ENCODE measurements at places on chromosomes 7 and 10.

DNA sequence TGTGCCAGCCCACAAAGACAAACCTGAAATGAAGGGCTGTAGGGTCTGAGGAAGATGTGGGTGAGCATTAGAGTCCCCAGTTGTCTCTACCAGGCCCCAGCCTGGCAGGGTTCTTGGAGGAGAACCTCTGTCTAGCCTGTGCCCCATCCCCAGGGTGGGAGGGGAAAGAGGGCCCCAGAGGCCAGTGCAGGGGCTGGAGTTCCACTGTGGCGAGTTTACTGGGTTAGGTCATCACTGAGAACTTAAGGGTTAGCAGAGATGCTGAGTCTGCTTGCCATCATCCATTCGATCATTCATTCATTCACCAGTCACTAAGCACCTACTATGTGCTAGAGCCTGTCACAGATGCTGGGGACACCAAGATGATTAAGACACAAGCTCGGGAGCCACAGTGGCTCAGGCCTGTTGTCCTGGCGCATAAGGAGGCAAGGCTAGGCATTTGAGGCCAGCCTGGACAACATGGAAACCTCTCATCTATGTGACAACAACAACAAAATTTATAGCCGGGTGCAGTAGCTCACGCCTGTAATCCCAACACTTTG, 2.6 kb downstream of the ANKRD2 start:
- DNase-seq, result peak; percentile 79

- no peak for DNase-seq
These were observed 163.0 kb downstream of the DNAJB6 start for GRCh38 chr7:157499835-157500153.

GRCh38 chr7:131507592-131508331, 48.7 kb downstream of the PODXL start:
- peak; percentile 76 for DNase-seq

DNA sequence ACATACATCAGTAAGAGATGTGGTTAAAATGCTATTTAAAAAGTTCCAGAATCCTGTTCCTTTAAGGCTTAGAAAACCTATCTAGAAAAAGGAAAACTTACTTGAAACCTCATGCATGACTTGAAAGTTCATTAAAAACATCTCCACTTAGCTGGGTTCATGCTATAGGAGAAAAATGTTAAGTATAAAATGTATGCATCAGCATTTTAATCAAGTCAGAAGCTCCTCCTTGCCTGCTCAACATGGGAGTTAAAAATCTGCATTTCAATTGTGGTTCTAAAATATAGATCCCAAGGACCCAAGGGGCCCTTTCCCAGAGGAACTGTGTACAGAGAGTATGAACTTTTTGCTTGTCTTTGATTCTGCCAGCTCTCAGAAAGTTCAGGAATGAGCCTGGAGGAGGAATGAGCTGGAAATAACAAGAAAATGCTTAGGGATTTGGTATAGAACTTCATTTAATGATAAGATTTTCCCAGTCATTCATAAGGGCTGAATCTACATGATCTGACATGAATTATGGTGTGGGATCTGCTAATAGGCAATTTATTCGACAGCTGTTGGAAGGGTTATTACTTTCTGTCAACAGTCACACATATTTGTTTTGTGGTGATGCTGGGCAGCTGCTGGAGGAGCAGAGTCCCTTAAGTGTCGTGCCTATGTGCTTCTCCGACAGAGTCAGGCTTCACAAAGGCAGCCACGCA, 85.6 kb upstream of the MTPN start:
- DNase-seq, result no peak

- DNase-seq, result no peak
These were observed 56.7 kb downstream of the ZNF365 start for GRCh38 chr10:62430881-62431280.

GRCh38 chr7:20141666-20142065, 75.5 kb downstream of the MACC1 start:
- DNase-seq, result no peak

DNA sequence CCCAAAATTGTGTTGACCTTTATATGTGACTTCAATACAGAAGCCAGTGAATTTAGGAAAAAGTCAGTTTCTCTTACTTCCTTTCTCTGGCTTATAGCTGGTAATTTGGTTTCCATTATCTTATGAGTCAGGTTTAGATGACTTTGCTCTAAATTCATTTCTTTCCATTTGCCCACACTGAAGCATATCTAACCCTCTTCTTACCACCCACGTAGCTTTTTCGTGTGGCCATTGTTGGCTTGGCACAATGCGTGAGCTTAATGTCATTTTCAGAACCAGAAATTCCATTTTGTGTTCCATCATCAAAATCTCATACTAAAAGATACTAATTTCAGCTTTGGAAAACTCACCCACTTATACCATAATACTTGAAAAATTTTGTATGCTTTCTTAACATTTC, 271.2 kb downstream of the INHBA start:
- no peak for DNase-seq

DNA sequence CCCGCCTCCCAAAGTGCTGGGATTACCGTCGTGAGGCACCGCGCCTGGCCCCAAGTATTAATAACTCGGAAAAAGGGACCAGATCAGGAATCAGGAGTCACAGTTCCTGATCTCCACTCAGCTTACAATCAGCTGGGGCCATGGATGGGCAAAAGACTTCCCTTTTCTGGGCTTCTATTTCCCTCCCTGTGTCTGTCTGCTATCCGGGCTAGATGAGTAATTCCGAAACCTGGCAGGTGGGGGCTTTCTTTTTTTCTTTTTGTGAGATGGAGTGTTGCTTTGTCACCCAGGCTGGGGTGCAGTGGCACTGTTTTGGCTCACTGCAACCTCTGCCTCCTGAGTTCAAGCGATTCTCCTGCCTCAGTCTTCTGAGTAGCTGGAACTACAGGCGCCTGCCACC, 11.6 kb downstream of the RPS24 start:
- no peak for DNase-seq

DNA sequence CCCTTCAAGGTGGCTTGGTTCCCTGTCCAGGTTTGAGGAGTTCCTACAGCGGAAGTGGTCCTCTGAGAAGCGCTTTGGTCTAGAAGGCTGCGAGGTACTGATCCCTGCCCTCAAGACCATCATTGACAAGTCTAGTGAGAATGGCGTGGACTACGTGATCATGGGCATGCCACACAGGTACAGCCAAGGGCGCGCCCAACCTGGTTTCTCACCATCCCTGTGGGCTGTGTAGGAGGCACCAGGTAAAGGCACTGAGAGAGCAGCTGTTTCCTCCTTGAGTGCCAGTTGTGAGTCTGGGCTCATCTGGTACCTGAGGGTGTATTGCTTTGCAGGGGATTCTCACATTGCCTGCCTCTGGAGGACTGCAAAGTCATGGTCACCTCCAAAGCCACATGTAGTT, 68.0 kb downstream of the OGDH start:
- DNase-seq, result no peak

DNA sequence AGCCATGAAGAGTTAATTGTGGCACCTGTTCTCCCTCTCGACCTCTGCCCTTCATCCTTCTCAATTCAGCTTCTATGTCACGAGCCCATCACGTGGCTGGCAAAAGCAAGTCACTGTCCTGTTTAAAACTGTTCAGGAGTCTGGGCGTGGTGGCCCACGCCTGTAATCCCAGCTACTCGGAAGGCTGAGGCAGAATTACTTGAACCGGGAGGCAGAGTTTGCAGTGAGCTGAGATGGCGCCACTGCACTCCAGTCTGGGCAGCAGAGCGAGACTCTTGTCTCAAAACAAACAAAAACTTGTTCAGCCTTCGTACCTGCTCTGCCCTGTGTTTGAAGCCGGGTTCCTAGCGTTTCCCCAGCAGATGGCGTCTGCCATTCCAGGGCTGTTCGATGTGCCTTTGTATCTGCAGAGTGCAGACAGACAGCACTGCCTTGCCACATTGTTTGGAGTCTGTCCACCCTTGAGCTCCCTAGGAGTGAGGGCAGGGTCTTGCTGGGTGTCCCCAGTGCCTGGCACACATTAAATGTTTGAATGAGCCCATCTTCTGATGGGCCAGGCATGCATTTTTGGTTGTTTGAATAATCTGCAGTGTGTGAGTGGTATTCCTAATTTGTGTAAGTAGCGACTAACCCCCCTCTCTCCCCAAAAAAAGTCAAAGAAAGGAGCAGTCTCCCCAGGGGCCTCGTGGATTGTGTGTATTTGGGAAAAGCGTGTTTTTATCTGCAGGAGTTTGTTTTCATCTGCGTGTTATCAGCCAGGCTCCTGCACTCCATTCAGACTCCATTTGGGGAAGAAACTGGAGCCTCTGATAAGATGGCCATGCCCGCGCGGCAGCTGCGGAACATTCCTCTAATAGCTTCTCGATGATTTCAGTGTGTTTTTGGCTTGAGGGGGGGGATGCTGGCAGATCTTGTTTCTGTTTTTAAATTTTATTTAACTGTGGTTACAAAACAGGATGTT, 61.2 kb downstream of the DNAJB6 start:
- peak; percentile 72 for DNase-seq

DNA sequence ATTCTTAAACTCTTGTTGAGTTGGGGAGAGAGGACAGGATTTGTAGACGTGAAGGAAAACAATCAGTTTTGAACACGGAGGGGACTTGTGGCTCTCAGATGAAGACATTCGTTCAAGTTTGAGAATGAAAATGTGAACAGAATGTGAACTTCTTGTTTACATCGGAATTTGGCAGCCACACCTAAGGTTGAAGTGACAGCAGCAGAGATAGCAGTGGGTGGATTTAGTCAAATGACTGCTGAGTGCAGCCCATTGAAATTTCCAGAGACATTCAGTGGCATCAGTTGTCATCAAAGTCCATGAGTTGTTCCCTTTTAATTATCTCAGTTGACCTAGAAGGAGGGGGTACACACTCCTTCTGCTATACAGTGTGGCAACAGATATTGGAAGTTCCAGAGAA, 280.0 kb downstream of the SEMA3D start:
- DNase-seq, result no peak

DNA sequence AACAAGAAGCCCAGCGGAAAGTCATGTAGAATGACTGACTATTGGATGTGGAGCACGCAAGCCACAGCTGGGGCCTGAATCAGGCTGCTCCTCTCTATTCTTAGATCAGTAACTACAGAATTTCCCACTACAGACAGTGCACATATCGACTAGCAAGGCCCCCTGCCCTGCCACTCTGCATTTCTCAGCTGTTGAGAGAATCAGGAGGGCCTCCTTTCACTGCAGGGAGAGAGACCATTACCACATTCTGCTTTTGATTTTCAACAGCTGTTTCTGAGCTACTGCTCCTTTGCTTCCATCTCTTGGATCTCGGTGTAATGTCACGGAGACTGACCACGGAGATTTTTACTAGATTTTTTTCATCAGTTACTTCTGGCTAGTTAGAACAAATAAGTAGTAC, 73.8 kb downstream of the PON1 start:
- DNase-seq, result no peak

DNA sequence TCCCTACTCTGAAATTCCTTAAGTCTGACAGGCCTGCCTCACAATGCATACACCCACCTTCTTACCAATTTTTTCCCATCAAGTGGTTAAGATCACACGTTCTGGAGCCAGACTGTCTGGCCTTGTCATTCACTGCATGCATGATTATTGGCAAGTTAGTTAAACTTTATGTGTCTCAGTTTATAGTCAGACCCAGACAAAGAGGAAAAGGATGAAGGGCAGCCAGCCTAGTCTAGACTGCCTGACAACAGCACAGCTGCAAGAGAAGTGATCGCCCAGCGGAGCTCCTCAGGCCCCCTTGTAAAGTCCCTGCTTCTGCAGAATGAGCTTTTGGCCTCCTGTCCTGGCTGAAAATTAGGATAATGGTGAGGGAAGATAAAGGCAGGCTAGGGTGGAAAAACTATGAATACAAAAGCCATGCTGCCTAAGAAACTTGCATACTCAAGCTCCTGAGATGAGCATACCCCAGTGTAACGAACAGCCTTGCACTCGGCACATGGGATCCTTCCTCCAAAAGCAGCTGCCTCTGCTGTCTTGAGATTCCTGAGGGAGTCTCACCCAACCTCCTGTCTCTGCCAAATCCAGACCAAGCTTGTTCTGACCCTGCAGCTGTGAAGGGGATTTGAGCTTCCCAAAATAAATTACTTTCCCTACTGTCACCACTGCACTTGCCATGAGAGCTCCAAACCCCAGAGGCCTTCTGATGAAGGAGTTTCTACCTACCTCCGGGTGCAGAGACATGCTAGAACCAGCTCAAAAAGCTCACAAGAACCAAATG, 26.7 kb upstream of the MRLN start:
- DNase-seq, result peak; percentile 81

- DNase-seq, result no peak
These were observed 182.0 kb downstream of the CUX1 start for GRCh38 chr7:101999393-101999792.

DNA sequence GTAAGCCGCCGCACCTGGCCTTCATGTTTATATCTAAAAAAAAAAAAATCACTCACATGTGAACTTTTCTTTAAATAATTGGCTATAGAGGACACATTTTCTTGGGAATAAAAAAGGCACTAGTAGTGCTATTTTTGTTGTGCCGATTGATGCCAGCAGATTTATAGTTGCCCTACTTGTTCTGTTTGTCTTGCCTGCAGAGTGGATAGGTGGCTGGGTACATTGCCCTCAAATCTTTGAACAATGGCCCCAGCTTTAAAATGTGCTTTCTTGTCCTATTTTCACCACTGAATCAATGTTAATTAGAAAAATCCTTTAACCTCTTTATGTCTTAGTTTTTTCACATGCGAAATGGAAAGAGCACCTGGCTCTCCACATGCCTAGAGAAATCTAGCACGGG, 30.1 kb upstream of the ZNRF2 start:
- no peak for DNase-seq

- DNase-seq, result peak; percentile 31
These were observed 260.7 kb downstream of the BMPER start for GRCh38 chr7:34165927-34166550.

- DNase-seq, result peak; percentile 48
These were observed 11.3 kb downstream of the GNAI1 start for GRCh38 chr7:80145780-80146422.

DNA sequence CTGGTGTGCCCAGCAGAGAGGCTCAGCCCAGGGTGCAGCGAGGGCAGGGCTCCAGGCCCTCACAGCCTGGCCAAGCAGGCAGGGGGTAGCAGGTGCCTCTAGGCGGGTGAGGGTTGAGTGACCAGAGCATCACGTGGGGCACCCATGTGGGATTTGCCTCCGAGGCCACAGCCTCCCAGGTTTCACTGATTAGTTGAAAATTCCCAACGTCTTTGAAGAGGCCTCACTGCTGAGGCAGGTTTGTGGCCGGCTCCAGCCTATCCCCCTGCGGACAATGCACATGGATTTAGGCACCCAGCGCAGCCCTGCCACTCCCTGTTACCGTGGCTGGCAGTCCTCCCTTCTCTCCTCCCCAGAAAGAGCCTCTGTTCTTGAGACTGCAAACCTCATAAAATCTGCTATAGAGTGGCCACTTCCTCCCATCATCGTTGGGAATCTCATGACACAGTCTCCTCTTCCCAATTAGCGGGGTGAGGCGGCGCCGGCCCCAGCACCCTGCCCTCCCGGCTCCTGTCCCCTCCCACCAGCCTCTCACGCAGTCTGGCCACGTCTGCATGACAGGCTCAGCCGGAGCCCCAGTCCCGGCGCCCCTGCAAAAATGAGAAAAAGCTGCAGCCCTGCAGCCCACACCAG, 10.8 kb downstream of the MYL10 start:
- no peak for DNase-seq

Data from kidney tubule cell (primary cell).